ENCODE measurements at places on chromosomes 16 and 17. TPM values are rescaled to one million over a fixed set of nuclear protein-coding genes. Genes with fewer than 3 reads are reported as not detected.

GRCh38 chr16:89821438-89822187 lies 5.2 kb upstream of the FANCA start:
- H3K27me3 ChIP-seq = no peaks in the 10 kb centered on the region
- peaks cover 26% of the 10 kb centered on the region for H3K4me1 ChIP-seq
- no peak for DNase-seq
- H3K36me3 ChIP-seq = peaks cover 7% of the 10 kb centered on the region
- H3K27ac ChIP-seq = no peak overlapping the region

The RCVRN gene
- 1.3 TPM for polyA plus RNA-seq

DNA sequence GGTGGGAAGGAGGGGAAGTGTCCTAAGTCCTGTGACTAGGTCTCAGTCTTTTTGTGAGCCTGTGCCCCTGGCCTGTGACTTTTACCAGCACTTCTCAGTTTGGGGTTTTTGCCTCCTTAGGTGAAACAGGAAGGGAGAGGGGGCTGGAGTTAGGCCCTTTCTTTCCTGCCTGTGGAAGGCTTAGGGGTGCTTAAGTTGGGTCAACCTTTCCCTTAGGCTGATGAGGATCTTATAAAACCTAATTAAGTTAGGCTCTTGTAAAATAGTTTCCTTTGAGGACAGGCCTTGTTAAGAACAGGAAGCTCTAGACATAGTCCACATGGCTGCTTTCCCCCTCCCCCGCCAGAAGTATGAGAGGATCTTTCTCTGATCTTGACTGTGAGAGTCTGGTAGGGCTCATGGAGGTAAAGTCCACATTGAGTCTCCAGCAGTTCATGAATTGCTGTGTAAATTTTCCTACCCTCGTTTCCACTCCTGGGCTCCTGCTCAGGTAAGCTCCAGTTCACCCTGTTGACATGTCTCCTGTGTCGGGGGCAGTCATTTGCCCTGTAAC lies 17.0 kb upstream of the DNASE1 start:
- H3K36me3 ChIP-seq = peaks cover 22% of the 10 kb centered on the region
- H3K4me3 ChIP-seq = no peak overlapping the region
- no peak overlapping the region for H3K27ac ChIP-seq
- no peaks in the 10 kb centered on the region for H3K27me3 ChIP-seq
- H3K4me1 ChIP-seq = peaks cover 4% of the 10 kb centered on the region
- DNase-seq = no peak

DNA sequence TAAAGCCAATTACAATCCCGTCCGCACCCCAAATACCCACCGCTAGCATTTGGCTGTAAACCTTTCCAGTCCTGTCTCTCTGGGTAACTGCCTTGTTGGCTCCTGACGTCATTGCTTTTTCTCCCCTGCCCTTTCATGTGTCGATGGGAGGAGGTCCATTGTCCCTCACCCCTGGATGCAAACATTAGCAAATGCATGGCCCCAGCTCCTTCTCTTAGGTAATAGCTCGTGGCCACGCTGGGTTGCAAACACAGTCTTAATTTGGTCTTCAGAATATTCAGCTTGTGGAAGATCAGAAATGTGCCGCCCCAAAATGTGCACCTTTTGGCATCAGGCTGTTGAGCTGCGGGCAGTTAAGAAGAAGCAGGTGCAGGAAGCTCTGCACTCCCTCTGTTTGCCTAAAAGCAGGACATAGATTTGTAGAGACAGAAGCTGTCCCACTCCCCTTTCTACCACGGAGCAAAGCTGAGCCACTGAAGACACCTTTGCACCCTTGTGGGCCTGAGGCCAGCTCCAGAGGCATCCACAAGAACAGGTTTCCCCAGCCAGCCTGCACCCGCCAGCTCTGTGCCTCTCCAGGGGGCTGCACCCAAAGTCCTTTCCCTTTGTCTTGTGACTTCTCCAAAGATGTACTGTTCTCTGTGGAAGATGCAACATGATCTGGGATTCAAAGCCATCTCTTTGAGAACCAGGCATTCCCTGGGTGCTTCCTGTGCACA lies 127.3 kb downstream of the MGAT5B start:
- no peaks in the 10 kb centered on the region for H3K36me3 ChIP-seq
- H3K27ac ChIP-seq = no peak overlapping the region
- no peaks in the 10 kb centered on the region for H3K27me3 ChIP-seq
- no peak overlapping the region for H3K4me3 ChIP-seq
- no peak for DNase-seq

The CAMKK1 gene
- polyA plus RNA-seq = 16.8 TPM

The PRSS22 gene
- not detected for polyA plus RNA-seq

DNA sequence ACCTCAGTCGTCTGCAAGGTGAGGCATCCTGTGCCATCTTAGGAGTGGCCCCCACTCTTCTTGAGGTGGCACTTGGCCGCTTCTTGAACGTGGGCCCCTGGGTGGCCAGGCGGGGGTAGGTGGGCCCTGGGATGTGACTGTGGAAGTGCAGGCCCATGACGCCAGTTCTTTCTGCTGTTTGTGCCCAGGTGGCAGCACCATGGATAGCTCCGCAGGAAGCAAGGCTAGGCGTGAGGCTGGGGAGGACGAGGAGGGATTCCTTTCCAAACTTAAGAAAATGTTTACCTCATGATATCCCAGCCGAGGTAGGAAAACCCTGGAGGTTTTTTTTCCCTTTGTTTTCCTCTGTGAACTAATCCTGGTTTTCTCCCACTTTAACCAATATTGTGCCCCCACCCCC lies 19.8 kb downstream of the NMRAL1 start:
- peaks cover 89% of the 10 kb centered on the region for H3K36me3 ChIP-seq
- no peak overlapping the region for H3K27ac ChIP-seq
- H3K4me1 ChIP-seq = no peaks in the 10 kb centered on the region
- no peak for DNase-seq
- H3K27me3 ChIP-seq = no peaks in the 10 kb centered on the region
- no peak overlapping the region for H3K4me3 ChIP-seq

The TBC1D3H gene
- polyA plus RNA-seq = not detected

DNA sequence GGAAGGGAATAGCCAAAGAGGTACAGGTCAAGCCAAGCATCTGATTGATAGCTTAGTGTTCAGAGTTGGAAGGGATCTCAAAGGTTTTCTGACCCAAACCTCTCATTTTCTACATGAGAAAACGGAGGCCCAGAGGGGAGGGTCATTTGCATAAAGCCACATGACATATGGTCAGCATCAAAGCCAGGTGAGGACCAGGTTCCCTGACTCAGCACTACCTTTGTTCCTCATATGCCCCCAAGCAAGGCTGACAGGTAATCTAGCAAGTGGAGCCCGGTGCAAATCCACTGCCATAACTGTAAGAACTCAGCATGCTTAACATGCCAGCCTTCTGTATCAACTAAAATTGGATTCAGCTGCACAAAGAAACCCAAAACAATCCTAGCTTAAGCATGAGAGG lies 28.2 kb upstream of the CCL1 start:
- peaks cover 2% of the 10 kb centered on the region for H3K27me3 ChIP-seq
- H3K36me3 ChIP-seq = no peaks in the 10 kb centered on the region
- no peaks in the 10 kb centered on the region for H3K4me1 ChIP-seq
- DNase-seq = no peak
- H3K27ac ChIP-seq = no peak overlapping the region

DNA sequence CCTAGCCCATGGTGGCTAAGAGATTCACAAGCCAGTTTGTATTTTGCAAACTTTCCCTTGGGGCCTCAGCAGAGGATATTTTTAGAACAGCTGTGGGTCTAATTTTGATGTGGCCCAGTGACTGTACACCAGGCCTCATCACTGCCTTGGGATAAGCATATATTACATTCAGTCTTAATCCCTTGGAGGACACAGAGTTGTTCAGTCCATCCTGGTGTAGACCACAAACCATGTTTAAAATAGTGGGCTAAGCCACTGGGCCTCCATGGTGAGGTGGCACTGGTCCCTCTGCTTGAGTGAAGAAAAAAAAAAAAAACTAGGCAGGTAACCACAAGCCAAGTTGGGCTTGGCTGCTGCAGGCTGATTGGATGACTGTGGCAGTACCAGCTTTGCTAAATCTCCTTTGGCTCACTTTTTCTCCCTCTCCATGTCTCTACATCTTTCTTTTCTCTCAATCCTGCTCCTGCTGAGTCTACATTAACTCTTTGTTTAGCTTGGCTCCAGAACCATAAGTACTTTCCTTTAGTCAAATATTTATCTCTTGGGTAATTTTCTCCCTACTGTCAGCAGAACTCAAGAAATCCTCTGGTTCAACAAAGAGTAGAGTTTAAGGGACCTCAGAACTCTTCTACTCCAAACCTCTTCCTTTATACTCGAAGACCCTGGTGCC lies 120.0 kb upstream of the TBX2 start:
- no peak overlapping the region for H3K27ac ChIP-seq
- DNase-seq = no peak
- no peaks in the 10 kb centered on the region for H3K4me1 ChIP-seq
- no peaks in the 10 kb centered on the region for H3K36me3 ChIP-seq

DNA sequence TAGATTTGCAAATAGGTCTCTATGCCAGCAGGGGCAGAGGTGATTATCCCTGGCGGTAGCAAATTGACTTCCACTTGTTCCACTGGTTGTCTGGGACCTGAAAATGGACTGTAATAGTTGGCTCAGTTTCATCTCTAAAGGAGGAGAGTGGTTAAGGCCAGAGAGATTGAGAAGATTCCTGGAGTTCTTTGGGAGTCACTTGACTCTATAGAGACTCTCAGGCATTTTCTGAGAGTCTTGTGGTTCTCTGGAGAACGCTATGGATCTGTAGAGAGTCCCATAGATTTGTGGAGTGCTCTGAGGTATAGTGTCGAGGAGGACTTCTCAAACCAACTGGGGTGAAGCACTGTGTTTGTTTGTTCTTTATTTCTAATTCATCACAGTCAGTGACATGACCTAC lies 8.9 kb upstream of the PMP22 start:
- H3K27ac ChIP-seq = no peak overlapping the region
- no peaks in the 10 kb centered on the region for H3K27me3 ChIP-seq
- no peak for DNase-seq
- no peaks in the 10 kb centered on the region for H3K36me3 ChIP-seq
- H3K4me1 ChIP-seq = peaks cover 5% of the 10 kb centered on the region

All from spinal cord (tissue), 10 donors.